ENCODE measurements at places on chromosomes 12 and 14.

DNA sequence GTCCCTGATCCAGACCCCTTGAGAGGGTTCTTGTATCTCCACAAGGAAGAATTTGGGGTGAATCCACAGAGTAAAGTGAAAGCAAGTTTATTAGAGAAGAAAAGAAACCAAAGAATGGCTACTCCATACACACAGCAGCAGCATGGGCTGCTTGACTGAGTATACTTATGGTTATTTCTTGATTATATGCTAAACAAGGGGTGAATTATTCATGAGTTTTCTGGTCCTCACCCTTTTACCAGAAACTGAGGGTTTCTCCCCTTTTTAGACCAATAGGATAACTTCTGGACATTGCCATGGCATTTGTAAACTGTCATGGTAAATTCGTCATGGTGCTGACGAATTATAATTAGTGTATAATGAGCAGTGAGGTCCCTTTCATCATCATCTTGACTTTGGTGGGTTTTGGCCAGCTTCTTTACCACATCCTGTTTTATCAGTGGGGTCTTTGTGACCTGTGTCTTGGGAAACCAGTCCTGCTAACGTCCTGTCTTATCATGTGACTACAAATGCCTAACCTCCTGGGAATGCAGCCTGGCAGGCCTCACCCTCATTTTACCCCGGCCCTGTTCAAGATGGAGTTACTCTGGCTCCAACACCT lies 121.9 kb downstream of the SPTSSA start:
- DNase-seq: no peak

DNA sequence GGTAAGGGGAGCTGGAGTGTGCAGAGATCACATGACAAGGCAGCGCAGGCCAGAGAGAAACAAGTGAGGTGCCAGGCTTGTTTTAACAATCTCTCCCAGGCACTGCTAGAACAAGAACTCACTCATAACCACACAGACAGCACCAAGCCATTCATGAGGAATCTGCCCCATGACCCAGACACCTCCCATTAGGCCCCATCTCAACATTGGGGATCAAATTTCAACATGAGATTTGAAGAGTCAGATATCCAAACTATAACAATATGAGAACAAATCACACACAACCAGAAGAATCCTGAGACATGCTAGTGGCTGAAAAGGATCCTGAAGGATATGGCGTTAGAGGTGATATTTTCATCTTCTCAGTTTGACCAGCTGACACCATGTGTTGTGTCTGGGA lies 21.9 kb downstream of the OR6J1 start:
- DNase-seq: no peak

DNA sequence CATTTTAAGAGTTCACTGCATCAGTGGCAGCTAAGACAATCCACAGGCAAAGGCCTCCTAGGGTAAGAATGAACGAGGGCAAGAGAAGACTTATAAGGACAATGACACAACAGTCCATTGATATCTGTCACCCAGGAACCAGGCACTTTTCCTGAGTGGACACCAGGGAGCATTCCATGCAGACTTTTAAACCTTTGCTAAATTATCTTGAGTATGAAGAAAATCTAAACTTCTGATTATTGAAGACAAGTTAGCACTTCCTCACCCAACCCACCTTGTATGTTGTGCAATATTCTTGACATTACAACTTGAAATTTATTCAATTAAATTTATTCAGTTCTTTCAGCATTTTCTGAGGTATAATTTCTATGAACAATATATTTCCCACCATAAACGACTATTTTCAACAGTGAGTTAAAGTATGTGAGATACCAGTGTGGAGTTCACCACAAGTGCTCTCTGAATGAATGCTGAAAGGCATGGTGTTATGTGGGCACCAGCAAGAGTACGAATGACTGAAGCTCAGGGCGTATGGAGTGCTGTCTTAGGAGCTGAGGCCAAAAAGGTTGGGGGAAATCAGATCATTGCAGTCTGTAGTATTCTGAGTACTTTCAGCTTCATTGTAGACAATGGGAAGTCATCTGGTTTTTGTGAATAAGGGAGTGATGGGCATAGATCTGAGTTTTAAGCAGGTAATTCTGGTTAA lies 124.3 kb upstream of the LMNTD1 start:
- no peak for DNase-seq

- peak; percentile 88 for DNase-seq
These were observed 113.7 kb downstream of the NCOR2 start for GRCh38 chr12:124453419-124454351.

DNA sequence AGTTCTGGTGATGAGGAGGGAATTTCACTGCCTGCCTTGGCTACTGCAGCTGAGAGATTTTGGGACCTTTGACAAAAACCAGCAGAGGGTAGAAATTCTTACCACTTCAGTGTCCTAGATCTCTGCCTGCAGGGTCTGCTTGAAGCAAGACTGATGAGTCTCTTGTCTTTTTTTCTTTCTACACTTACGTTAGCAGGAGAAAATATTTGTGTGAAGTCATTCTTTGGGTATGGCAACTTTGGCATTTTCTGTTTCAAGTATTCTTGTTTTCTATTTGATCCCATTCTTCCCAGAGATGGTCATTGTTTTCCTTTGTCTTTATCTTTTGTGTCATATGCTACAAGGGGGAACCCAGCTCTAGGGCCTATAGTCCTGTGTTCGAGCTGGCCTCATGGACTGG lies 65.6 kb upstream of the FERMT2 start:
- DNase-seq: no peak

DNA sequence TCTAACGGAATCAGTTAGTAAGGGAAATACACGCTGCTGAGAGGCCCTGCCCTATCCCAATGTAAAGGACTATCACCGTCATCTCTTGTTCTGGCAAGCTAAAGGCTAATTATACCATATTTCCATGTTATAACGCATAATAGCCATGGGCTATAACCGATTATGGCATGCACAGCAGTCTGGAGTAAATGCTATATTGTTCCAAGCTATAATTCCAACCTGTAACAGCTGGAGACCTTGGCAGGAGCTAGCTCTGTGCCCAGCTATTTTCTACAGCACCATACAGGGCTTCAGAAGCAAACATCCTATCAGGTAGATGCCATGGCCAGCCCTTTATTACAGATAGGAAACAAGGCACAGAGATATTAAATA lies 26.3 kb downstream of the SYNE3 start:
- DNase-seq: no peak

DNA sequence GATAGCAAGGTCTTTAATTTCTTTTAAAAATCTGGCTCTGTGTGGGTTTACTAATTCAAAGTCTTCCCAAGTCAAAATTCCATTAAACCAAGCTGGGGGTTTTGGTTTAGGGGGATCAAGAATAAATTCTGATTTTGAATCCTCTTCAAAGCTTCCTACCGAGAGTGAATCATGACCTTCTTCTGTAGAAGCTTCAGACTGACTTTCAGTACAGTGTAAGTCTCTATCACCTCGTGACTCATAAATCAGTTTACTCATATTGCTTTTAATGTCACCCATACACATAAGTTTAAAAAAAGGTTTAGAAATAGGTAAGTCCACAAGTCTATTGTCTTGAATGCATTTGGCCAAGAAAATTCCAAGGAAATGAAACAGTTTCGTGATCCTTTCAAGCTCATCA lies 80.6 kb upstream of the STRN3 start:
- no peak for DNase-seq

GRCh38 chr12:107704041-107704440 lies 18.4 kb downstream of the PWP1 start:
- DNase-seq: no peak

DNA sequence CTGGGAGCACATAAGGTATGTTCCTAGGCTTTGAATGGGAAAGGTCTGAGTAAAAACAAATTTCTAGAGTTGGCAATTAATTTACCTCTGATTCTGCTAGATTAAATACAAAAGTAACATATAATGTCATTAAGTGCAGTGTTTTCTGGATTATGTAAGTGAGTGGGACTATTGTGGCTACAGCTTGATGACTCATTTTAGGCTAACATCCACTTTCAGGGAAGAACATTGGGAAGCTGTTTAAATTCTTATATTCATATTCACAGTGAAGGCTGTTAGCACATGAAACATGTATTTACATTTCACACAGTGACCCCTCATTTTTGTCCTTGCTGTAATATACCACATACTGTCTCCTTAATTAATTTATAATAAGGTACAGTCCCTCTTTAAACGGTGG lies 13.2 kb upstream of the BMAL2 start:
- DNase-seq: no peak

DNA sequence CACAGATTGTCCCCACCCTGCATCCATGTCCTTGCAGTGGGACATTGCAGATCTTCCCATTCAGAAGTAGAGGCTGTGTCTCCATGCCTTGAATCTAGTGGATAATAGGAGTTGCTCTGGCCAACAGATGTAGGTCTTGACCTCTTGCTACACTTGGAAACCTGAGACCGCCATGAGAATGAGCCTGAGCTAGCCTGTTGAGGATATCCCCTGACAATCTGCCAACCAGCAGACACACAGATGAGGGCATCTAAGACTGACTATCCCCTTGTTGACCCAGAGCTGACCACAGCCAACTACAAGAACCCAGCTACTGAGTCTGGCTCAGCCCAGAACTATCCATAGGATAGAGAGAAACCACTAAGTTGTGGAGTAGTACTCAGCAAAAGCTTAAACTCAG lies 161.1 kb upstream of the NOS1 start:
- DNase-seq: no peak

DNA sequence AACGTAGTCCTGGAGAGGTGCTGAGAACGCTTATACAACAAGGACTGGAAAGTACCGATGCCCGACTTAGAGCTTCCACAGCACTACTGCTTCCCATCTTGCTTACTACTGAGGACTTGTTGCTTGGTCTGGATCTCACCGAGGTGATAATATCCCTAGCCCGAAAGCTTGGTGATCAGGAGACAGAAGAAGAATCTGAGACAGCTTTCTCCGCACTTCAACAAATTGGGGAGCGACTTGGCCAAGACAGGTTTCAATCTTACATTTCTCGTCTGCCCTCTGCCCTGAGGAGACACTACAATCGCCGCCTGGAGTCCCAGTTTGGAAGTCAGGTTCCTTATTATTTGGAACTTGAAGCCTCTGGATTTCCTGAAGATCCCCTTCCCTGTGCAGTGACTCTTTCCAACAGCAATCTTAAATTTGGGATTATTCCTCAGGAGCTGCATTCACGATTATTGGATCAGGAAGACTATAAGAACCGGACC lies 1.1 kb downstream of the TOGARAM1 start:
- no peak for DNase-seq

- DNase-seq: no peak
These were observed 68.9 kb downstream of the DDX51 start for GRCh38 chr12:132075026-132075713.

DNA sequence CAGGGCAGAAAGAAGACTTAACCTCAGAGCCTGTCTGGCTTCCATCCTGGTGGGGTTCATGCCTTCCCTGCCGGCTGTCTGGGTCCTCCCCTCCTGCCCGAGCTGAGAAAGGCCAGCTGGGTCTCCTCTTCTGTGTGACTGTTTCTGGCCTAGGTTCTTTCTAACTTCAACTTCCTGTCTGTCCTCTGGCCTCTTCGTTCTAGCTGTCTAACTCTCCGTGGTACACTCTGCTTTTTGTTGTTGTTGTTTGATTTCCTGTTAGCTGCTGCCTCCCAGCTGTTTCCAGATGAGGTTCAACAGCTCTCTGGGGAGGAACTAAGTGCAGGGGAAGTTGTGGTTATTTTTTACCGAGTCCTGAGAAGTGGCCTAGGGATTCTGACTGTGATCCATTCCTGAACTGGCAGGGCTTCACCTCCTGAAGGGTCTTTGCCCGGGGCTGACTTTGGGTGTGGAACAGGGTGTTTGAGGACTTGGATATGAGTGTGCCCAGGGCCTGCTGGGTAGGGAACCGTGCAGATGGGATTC lies 3.2 kb downstream of the MLXIP start:
- peak; percentile 62 for DNase-seq

DNA sequence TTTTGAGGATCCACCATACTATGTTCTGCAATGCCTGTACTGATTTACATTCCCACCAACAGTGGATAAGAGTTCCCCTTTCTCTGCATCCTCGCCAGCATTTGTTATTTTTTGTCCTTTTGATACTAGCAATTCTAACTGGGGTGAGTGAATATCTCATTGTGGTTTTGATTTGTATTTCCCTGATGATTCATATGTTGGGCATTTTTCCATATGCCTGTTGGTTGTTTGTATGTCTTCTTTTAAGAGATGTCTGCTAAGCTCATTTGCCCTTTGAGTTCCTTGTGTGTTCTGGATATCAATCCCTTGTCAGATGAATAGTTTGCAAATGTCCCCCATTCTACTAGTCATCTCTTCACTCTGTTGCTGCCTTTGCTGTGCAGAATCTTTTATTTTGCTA lies 49.0 kb upstream of the MSRB3 start:
- DNase-seq: no peak

DNA sequence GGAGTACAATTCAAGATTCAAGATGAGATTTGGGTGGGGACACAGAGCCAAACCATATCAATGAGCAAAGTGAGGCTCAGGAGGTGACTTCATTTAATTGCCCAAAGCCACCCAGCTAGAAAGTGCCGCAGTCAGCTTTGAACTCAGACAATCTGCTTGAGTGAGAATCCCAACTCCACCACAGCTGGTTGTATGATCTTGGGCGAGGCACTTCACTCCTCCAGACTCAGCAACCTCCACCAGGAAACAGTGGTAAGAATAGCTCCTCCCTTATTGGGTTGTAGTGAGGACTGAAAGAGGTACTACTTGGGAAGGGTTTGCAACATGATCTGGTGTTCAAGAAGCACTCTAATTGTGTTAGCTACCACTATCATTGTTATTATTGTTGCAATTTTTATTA lies 129.2 kb upstream of the RFLNA start:
- DNase-seq: no peak

- no peak for DNase-seq
These were observed 30.4 kb upstream of the DACT1 start for GRCh38 chr14:58607131-58607951.

DNA sequence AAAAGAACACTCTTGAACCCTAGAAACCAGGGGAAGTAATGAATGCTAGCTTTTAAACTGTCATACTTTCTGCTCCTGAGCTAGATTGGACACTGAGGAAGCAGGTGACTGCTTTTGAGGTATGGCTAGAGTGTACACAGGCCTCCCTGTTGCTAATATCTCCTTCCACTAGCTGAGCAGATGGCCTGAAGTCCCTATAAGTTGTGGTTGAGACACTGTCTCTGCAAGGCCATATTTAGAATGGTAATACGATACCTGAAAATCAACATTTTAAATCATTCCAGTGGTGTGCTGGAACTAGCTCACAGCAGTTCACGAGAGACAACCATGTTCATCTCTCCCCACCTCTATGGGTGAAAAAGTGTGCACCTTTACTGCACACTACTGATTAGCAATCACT lies 46.4 kb upstream of the BMP4 start:
- DNase-seq: no peak

DNA sequence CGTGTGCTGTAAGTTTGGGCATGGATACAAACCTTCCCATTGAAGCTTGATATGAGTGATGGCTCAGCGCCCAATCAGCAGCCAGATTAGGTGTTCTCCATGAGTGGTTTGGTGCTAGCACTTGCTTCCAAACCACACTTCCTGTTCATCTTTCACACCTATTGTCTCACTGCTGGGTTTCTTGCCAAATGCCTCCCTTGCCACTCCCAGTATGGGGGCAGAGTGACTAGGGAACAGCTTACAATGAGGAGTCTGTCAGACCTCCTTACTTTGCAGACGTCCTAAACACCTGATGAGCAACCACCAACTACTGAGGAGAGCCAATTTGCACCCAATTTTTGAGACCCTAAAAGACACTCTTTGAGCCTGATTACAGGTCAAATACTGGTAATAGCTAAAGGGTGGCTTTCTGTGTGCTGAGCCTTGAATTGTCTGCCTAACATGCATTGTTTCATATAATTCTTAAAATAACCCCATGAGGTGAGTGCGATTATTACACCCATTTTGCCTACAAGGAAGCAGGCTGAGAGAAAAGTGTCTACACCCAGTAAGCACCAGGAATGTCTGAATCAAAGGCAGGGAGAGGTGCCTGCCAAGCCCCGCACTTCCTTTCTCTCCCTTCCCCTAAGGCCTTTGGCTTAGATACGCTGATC lies 48.4 kb upstream of the FOS start:
- peak; percentile 78 for DNase-seq
